ENCODE measurements at places on chromosomes 4 and X.

- DNase-seq, result no peak
Observed at GRCh38 chr4:751676-752075, 46.0 kb downstream of the PCGF3 start.

GRCh38 chr4:48222491-48222890 is 47.1 kb downstream of the TEC start:
- no peak for DNase-seq

GRCh38 chr4:112523764-112524505 is 8.0 kb upstream of the NEUROG2 start:
- peak; percentile 90 for DNase-seq

GRCh38 chr4:17203797-17204196 is 305.4 kb upstream of the LDB2 start:
- DNase-seq, result no peak

- no peak for DNase-seq
Observed at GRCh38 chr4:158016511-158016910, 156.3 kb downstream of the GASK1B start.

GRCh38 chr4:156113138-156113765 is 159.6 kb upstream of the CTSO start:
- DNase-seq, result no peak
